ENCODE measurements at places on chromosomes 1 and 21.

- DNase-seq = no peak
These were observed 203.9 kb upstream of the CACYBP start for GRCh38 chr1:174795806-174796205.

- DNase-seq = no peak
These were observed 110.9 kb downstream of the KCNN3 start for GRCh38 chr1:154759196-154759595.

DNA sequence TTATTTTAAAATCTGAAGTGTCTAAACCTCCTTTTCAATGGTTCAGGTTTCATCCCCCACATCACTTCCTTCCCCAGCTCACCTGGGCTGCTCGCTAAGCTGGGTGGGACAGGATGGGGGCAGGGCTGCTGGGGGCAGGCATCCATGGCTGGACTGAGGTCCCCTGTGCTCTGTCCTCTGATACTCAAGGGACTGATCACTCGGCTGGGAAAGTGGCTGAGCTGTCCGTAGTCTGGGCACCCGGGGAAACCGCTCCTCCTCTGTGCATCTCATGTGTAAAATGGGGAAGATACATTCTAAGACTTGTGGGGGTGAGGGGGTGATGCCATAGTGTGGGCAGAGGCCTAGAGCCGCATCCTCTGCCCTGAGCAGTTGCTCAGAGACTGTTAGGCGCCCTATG is 411.2 kb downstream of the MATN1 start:
- DNase-seq = no peak

- DNase-seq = no peak
These were observed 19.4 kb downstream of the ENO1 start for GRCh38 chr1:8858888-8859706.

GRCh38 chr1:71296551-71297134 is 215.8 kb upstream of the ZRANB2 start:
- DNase-seq = no peak

GRCh38 chr1:165235777-165236291 is 120.7 kb downstream of the LMX1A start:
- no peak for DNase-seq

- no peak for DNase-seq
These were observed 140.9 kb downstream of the KCNT2 start for GRCh38 chr1:196467230-196467925.

DNA sequence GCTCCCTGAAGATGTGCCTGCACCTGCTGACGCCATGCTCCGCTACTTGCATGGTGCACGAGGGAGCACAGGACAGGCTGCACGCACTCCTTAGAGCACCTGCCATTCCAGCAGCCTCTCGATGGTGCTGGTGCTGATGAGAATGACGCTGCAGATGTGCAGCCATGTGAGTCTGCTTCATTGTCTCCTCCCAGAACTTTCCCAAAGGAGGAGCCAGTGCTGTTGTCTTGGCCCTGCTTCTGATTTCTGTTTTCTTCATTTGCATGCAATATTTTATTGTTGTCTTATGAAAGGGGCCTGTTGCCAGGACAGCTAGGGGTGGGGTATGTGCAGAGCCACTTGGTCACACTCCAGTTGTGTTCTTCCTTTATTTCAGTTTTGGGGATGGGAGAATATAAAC is 70.1 kb downstream of the PCBP3 start:
- DNase-seq = no peak

- DNase-seq = no peak
These were observed 9.5 kb upstream of the SEMA4A start for GRCh38 chr1:156143765-156144489.

- no peak for DNase-seq
These were observed 22.1 kb upstream of the NCF2 start for GRCh38 chr1:183612407-183612806.

DNA sequence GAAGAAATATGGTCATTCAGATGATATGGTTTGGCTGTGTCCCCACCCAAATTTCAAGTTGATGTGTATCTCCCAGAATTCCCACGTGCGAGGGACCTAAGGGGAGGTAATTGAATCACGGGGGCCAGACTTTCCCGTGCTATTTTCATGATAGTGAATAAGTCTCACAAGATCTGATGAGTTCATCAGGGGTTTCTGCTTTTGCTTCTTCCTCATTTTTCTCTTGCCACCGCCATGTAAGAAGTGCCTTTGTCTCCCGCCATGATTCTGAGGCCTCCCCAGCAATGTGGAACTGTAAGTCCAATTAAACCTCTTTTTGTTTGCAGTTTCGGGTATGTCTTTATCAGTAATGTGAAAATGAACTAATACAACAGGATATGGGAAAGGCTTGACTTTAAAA is 1.4 kb upstream of the DPM3 start:
- no peak for DNase-seq

DNA sequence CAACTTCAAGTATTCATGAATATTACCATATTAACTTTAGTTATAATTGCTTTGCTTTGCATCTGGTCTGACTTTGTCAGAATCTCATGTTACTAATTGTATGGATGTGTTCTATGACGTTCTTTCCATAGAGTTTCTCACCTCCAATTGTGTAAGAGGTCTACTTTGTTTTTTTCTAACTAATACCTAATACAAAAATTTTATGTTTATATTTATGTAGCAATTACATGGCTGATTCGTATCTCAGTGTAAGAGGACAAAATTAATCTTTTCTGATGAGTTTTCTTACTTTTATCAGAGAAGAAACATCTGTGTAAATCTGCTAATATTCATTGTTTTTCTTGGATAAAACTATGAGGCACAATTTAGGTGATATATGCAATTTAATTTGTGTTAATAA is 224.8 kb upstream of the B3GALT2 start:
- DNase-seq = no peak

- no peak for DNase-seq
These were observed 28.7 kb downstream of the STYXL2 start for GRCh38 chr1:167122568-167122967.

GRCh38 chr1:223747838-223748335 is 35.5 kb downstream of the CAPN2 start:
- no peak for DNase-seq

DNA sequence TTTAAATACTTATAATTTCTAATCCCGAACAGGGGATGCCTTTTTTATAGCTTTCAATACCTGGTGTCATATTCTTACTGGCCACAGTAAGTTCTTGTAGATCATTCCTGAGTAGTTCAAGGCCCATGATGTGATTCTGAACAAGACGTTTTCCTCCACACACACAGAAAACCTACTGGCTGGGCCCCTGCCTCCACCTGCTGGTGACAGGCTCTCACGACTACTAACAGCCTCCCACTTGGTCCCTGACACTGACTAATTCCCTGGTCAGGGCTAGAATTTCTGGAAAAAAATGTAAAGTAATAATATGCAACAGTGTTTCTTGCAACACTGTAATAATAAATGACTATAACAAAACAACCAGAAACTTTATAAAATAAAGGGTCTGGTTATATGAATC is 50.4 kb upstream of the RIPK4 start:
- DNase-seq = peak; percentile 80

DNA sequence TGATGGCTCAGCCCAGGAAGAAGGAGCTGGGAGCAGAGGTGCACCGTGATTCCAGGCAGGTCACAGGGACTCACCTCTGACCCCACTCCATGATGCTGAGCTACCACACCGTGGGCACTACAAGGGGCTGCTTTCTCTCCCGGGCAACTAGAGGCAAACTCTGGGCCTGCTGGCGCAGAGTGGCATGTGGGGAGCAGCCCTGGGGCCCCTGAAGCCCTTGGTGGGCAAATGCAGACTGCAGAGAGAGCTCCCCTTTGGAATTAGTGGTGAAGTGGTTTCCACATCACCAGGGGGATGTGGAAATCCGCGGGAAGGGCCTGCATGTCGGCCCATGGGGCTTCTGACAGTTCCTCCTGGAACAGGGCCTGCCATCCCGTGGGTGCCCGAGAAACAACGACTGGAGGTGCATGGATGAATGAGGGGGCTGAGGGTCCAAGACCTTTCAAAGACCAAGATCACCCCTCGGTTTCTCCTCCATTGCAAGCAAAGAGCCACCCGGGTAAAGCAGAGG is 11.8 kb upstream of the MMEL1 start:
- no peak for DNase-seq

DNA sequence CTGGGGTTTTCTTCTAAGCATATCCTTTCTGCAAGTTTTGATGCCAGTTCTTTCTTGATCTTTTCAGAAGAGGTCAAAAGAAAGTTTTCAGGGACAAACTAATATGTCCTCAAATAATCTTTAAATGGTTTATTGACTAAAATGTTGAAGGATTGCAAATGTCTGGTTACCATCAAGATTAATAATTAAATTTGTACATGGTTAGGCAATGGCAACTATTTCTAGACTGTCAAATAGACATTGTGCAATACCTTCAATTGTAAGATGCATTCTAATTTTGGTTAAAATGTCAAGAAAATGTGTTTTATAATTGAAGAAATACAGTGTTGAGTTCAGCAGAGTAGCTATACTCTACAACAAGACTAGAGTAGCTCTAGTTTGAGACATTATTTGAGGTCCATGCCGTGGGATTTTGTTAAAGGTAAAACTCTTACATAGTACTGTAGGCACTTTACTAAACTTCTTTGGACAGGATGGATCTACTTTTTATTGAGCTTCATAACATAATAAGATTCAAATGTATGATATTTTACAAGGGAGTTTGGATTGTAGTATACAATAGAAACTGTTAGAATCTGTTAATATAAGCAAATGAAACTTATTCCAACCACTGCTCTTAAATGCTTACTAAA is 22.6 kb downstream of the MAEL start:
- no peak for DNase-seq
